ENCODE measurements at places on chromosomes 5 and 9.

GRCh38 chr5:135843571-135844337, 9.3 kb downstream of the SLC25A48 start:
- no peak for DNase-seq

DNA sequence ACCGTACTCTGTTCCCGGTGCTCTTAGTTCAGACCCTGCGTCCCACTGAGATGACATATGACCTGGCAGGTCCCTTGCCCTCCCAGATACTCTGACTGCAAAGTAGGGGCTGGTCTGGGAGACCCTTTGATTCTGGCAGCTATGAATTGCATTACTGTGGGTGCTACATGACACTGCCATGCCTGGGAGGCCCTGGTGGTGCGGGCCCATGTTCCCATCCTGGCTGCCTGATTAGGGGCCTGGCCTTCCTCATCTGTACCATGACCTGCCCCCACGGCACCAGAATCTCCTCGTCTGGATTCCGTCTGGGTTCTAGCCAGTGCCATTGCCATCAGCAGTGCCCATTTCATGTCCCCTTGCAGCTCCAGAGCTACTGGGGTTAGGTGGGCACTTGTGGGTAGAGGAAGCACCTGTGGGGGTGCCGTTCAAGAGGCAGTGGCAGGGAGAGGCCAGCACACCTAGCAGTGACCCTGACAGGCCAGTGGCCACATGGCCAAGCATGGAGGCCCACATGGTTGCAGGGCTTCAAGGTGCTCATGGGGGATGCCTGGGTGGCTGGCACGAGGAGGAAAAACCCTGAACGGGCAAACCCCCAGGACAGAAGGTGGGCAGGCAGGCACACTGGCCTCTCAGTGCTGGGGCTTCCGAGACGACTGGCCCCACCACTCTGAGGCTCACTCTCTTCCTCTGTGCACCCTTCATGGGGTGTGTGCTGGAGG, 69.7 kb downstream of the PHF2 start:
- no peak for DNase-seq

GRCh38 chr9:77014597-77015263, 4.7 kb upstream of the FOXB2 start:
- no peak for DNase-seq

DNA sequence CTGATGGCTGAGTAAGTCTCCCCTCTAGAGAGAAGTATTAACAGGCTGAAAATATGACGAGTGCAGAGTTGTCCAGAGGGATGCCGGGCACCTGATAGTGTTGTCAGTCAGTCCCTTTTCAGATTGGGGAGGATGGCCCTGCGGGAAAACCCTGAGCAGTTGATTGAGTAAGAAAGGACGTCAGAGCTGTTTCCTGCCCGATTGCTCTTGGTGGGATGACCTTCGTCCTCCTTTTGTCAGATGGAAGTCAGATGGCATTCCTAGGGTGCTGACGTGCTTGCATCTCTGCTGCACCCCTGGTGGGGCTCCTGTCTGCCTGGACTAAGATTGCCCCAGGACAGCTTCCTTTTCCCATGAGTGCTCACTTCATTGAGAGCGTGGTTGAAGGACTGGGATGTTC, 9.8 kb downstream of the ZNF354B start:
- DNase-seq: no peak

DNA sequence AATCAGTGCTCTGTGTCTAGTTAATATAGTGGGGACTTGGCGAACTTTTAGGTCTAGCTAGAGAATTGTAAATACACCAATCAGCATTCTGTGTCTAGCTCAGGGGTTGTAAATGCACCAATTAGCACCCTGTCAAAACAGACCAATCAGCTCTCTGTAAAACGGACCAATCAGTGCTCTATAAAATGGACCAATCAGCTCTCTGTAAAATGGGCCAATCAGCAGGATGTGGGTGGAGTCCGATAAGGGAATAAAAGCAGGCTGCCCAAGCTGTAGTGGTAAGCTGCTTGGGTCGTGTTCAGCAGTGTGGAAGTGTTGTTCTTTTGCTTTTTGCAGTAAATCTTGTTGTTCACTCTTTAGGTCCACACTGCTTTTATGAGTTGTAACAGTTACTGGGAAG, 3.6 kb upstream of the OTULINL start:
- no peak for DNase-seq

DNA sequence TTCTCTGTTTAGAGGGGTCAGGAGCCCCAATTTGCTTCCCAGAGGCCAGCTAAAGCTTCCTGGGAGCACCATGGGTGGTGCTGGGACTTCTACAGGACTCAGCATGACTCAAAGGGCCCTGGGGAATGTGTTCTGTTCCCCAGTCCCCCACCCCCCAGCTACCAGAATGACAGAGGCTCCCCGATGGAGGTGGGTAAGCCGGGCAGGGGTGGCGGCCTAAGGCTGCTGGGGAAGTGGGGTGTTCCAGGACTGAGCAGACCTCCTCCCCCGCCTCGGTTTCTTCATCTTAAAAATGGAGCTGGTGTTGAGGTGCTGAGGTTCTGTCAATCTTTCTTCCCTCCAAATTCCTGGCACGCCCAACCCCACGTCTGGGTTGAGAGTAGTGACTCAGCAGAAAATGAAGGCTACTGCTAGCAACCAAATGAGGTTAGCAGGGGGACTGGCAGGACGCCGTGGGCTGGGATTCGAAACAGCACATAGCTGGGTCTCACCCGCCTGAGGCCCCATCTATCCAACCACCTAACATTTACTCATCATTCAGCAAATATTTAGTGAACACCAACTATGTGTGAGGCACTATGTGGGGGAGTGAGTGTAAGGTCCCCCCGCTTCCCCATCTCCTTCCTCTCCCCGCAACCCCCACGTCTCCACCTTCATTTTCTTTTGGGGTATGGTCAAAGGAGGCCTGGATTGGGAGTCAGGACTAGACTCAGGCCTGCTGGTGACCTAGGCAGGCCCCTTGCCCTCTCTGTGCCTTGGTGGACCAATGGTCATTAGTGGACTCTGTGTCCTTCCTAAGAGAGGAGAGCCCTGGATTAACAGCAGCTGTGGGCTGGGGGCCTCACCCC, 50.2 kb downstream of the C9orf50 start:
- DNase-seq: peak; percentile 28

DNA sequence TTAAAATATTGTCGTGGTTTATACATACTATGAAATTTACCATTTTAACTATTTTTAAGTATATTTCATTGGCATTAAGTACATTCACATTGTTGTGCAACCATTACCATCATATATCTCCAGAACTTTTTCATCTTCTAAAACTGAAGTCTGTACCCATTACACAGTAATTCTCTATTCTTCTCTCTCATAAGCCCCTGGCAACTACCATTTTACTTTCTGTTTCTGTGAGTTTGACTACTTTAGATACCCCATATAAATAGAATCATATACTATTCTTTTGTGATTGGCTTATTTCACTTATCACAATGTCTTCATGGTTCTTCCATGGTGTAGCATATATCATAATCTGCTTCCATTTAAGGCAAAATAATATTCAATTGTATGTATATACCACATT, 30.3 kb downstream of the NDUFS4 start:
- no peak for DNase-seq

DNA sequence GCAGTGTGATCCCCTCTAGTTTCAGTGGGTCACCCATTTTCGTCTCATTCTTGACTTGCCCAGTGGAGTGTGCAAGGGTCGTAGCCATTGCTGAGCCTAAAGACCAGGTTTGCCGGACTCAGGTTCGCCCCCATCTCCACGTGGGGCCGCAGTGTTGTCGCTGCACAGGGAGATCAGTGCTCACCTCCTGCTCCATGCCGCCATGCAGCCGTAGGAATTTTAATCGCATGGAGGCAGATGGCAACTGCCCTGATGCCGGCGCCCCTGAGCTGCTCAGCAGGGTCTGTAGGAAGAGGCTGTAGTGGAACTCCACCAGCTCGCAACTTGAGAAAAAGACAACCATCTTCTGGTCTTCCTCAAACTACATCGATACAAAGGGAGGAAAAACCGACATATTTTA, 24.1 kb downstream of the DDX31 start:
- no peak for DNase-seq

DNA sequence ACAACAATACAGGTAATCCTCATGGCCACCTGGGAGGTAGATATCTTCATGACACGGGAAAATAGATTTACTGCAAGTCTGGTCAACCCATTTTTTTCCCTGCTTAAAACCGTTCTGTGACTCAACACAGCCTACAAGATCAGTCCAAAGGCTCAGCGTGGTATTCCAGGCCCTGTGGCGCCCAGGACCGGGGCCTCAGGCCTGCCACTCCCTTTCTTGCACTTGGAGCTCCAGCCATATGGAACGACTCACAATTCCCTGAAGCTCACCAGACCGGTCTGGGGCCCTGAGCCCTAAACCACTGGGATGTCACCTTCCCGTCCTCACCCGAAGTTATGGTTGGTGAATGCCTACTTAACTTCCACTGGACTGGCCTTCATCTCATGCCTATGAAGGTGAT, 6.5 kb upstream of the MLANA start:
- no peak for DNase-seq

GRCh38 chr5:116044073-116044472, 11.8 kb downstream of the ARL14EPL start:
- no peak for DNase-seq

- no peak for DNase-seq
Observed at GRCh38 chr5:176183321-176184074, 54.7 kb upstream of the SIMC1 start.

- no peak for DNase-seq
Observed at GRCh38 chr5:101878190-101878589, 417.9 kb downstream of the SLCO4C1 start.

DNA sequence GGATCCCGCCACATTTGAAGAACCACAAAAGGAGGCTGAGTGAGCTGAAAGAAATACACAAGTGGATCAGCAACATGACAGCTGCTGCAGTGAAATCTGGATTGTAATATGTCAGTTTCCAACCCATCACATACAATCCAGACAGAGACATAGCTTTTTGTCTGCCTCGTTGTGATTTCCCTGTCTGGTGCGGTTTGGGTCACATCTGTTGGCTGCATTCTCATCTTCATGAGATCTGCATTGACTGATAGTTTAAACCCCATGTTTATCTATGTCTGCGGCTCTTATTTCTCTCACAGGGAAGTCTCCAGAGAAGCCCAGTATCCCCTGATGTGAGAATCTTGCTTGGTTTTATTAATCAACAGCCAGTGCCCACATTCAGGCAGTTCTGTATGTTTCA, 403.1 kb upstream of the ZNF608 start:
- DNase-seq: no peak

DNA sequence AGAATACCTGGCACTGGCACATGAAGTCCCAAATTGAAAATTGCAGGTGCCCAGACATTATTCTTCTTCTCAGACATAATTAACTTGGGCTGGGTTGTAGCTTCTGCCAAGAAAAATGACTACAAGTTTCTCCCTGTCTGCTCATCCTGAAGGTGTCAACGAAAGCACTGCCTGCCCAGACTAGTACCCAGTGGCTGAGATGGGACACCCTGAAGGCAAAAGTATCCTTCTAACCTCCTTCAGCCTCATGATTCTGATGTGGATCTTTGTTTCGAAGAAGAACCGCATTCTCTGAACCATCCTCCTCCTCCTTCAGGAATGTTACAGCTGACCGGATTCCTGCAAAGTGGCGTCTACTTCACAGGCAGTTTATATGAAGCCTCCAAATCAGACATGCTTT, 161.1 kb upstream of the FST start:
- no peak for DNase-seq

DNA sequence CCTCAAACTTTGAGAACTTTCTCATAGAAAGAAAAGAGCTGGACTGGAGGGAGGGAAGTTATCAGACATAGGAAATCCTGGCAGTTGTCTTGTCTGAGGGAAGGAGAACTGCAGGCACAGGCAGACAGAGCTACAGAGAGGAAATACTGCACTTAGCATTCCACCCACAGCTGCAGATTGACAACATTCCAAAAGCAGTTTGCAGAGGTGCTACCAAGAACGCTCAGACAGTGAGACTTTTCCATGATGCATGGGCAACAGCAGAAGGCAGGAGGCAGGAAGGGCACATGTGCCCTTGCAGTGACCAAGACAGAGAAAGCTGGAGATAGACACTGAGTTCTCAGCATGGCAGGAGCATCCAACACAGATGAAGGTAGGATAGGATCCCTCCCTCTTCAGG, 327.5 kb upstream of the ZNF462 start:
- no peak for DNase-seq

DNA sequence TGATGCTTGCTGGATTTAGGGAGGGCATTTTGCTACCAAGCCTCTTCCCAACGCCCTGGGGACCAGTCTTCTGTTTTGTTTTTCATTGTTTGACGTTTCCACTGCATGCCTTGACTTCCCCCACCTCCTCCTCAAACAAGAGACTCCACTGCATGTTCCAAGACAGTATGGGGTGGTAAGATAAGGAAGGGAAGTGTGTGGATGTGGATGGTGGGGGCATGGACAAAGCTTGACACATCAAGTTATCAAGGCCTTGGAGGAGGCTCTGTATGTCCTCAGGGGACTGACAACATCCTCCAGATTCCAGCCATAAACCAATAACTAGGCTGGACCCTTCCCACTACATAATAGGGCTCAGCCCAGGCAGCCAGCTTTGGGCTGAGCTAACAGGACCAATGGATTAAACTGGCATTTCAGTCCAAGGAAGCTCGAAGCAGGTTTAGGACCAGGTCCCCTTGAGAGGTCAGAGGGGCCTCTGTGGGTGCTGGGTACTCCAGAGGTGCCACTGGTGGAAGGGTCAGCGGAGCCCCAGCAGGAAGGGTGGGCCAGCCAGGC, 23.0 kb downstream of the PCDHGC5 start:
- DNase-seq: no peak

DNA sequence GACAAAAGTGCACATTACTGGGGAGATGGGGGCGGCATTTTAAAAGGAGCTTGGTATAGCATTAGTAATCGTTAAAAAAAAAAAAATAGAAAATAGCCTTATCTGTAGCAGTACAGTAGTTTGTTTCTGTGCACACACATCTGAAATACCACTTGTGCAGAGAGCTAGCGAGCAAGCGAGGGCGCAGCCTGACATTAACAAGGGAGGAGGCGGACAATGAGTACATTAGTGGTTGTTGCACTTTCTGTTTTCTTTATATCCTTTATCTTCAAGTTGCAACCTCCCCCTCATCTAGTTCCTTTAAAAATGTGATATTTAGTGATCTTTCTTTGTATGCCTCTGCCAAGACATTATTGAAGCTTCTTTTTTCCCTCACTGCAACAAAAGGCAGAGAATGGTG, 880 bp upstream of the PTPDC1 start:
- DNase-seq: no peak

GRCh38 chr9:128117613-128118471, 9.7 kb downstream of the PTGES2 start:
- DNase-seq: peak; percentile 82

GRCh38 chr9:93644397-93645088, 68.2 kb downstream of the PHF2 start:
- no peak for DNase-seq

DNA sequence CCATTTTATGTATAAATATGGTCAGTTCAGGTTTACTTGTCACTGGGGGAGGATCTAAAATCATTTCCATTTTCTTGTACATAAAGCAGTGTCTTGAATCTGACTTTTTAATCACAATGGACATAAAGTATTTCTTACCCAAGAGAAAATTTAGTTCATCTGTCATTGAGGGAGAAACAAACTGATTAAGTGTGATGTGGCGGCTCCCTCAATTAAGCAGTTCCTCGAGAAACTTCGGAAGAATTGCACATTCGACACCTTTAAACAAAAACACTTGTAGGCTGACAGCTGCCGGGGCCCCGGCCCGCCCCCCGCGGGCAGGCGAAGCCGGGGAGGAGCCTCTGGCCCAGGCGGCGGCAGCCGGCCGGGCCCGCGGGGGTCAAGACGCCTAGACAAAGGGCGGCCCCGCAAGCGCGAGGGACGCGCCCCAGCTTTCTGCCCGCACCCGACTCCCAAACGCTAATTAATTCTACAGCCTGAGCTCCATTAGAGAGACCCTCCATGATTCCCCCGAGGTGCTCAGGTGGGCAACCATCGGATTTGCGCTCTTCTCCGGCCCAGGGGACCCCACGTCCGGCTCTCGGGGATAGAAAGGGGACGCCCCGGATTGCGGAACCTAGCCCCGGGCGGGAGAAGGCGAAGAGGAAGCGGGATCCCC, 750 bp downstream of the TRIM36 start:
- peak; percentile 37 for DNase-seq
